ENCODE measurements at places on chromosomes 4 and X. TPM values are rescaled to one million over a fixed set of nuclear protein-coding genes. Genes with fewer than 3 reads are reported as not detected.

GLRA3 gene
- not detected for total RNA-seq

PDZD4 gene
- total RNA-seq: 2.8 TPM

OTUD6A gene
- total RNA-seq: not detected

UCP1 gene
- total RNA-seq: not detected

TRIM2 gene
- 14.7 TPM for total RNA-seq

SSX2 gene
- not detected for total RNA-seq

Measured in Right ventricle myocardium inferior (tissue), 1 donor.